ENCODE measurements at places on chromosomes 2 and 18.

DNA sequence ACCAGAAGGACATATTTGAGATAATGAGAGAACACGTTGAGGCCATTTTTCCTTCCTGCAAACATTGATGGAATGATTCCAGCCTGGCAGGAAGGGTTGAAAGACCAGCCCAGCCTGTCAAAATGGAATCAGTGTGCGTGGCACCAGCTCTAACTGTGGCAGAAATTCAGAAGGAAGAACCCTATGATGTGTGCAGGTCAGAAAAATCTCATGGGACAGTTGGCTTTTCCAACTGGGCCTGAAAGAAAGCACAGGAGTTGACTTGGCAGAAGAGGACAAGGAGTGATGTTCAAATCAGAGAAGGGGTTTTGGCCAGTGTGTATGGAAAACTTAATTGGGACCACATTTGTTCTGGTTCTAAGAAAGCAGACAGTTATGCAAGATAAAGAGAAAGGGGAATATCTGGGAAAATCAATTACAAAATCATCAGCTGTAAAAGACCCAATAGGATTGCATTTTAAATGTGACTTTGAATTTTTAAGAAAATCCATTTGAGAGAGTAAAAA lies 192.8 kb upstream of the PID1 start:
- DNase-seq, result no peak

- DNase-seq, result no peak
Observed at GRCh38 chr18:77157312-77157711, 24.7 kb upstream of the MBP start.

DNA sequence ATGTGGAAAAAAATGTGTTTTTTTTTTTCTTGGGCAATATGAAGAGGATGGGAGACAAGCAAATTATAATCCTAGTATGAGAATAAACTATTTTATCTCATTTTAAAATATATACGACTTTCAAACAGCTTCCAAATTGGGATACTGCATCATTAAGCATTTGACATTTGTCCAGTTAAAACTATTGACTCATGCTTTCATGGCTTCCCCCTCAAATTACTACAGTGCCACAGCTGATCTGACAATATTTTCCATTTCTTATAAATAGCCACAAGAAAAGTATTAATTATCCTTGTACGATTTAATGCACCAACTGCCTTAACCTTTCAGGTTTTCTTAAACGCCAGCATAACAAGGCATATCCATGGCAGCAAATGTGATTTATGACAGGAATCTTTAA lies 1134.8 kb upstream of the ZEB2 start:
- no peak for DNase-seq

GRCh38 chr2:190789074-190790004 lies 91.3 kb upstream of the GLS start:
- no peak for DNase-seq

DNA sequence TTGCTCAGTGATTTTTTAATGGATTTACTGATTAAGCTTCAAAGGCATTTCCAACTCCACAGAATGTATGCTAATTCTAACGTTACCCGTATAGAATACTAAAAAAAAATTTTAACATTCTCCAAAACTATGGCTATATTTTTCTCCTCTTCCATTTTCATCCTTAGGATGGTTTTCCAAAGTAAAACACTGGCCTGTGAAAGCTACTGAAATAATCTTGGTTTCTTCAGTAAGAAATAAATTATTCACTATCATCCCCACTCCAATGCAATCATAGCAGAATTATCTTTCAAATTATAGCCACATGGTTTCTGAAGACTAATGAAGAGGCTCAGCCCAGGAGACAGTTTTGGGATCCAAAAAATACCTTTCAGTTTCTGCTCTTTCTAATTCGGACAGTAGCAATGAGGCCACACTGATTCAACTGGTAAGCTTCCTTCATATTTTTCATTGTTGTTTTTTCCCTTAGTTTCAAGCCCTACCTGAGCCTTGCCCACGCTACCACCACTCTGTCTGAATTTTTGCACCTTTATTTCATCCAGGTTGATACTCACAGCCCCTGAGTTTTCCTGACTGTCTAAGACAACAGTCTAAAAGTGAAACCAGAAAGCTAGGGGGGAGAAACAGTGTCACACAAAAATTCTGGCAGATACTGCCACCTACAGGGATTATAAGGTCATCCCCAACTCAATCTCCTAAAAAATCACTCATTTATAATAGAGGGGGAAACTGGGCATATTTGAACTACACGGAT lies 887.9 kb downstream of the NRXN1 start:
- DNase-seq, result no peak

DNA sequence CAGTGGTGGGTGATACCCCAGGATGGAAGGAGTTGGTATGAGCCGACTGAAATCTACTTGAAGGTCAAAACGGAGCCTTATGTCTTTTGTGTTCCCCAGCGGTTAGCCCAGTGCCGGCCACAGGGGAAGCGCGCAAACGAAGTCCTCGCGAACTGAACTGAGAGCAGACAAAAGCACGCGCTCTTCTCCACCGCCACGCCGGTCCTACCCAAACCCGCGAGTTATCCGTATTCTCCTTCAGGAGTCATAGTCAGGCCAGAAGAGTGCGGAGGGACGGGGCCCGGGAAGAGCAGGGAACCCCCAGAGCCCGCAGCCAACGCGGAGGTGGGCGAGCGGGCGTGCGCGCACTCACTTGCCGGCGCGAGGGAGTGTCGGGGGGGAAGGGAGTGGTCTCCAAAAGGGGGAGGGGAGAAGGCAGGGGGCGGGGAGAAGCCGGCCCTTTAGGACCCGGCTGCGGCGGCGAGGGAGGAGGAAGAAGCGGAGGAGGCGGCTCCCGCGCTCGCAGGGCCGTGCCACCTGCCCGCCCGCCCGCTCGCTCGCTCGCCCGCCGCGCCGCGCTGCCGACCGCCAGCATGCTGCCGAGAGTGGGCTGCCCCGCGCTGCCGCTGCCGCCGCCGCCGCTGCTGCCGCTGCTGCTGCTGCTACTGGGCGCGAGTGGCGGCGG lies at the start of gene IGFBP2:
IGFBP2 (plus strand) TSS at position 469 of the 664 bp plus-strand sequence; CDS start at position 573, 104 bp downstream.
- DNase-seq, result no peak

DNA sequence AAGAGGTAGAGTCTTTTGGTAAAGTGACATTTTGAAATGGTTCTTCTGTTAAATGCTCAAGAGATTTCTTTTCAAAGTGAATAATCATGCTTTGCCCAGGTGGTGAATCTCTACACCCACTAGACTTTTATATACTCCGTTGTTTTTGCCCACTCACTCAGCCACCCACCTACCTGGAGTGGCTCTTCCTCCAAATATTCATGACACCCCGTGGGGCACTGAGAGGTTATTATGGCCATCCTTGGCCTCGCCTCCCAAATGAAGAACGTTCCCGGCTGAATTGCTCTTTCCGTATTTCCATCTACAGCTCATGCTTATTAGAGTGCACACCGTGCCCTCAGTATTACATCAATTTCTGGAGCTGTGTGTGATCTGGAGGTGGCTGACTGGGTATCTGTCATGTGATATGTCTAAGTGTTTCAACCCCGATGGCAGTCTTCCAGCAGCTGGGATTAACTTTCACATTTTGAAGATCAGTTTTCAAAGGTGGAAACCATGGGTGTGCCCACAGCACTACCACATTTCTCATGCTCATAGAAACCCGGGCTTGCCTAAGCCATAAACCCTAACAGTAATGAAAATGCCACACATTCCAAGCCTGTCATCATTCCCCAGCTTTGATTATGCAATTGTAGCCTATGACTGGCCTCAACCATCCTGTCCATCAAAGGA lies 406.6 kb upstream of the MMADHC start:
- DNase-seq, result no peak

- peak; percentile 6 for DNase-seq
Observed at GRCh38 chr2:44362207-44363015, 664 bp downstream of the CAMKMT start.

Data from stimulated activated CD8-positive, alpha-beta memory T cell treated with anti-CD3 and anti-CD28 coated beads, Interleukin-15, amount 100 ng/mL, for 24 hours (primary cell).